ENCODE measurements at places on chromosomes 5 and 9.

- DNase-seq = no peak
Measured at GRCh38 chr9:69671311-69671878, 776 bp downstream of the APBA1 start.

- DNase-seq = no peak
Measured at GRCh38 chr9:69276775-69277174, 48.2 kb upstream of the ENTREP1 start.

DNA sequence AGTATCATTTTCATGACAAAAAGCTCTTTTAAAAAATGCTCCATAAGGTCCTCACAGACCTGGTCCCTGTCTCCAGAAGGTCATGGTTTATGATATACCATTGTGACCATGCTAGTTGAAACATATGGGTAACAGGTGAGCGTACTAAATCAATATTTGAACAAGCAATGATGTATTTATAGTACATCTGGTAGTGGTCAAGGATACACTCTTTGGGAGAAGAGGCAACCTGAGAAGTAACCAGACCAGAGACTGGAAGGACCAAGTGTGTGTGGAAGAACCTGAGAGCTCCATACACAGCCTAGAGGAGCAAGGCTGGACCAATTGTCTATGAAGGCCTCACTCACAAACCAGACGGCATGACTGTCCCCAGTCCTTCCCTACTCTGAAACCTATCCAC, 55.1 kb downstream of the LHFPL2 start:
- no peak for DNase-seq

- no peak for DNase-seq
Measured at GRCh38 chr5:135264451-135265440, 134.3 kb downstream of the MACROH2A1 start.

DNA sequence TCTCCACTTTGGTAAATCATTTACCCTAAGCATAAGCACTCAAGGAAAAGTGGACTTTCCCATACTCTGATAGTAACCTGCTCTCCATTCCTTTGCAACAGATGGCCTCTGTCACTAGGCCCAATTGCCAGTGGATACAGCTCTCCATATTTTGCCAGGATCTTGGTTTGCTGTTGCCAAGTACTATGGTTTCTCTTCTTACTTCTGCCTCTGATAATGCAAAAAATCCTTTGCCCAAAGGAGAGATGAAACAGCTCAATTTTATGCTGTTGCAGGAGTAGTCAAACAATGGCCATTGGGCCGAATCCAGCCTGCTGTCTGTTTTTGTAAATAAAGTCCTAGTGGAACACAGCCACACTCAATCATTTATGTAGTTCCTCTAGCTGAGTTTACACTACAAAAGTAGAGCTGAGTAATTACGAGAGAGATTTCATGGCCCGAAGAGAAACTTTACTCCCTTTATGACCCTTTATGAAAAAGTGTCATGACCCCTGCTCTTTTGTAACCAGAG, 92.5 kb downstream of the HTR4 start:
- no peak for DNase-seq

DNA sequence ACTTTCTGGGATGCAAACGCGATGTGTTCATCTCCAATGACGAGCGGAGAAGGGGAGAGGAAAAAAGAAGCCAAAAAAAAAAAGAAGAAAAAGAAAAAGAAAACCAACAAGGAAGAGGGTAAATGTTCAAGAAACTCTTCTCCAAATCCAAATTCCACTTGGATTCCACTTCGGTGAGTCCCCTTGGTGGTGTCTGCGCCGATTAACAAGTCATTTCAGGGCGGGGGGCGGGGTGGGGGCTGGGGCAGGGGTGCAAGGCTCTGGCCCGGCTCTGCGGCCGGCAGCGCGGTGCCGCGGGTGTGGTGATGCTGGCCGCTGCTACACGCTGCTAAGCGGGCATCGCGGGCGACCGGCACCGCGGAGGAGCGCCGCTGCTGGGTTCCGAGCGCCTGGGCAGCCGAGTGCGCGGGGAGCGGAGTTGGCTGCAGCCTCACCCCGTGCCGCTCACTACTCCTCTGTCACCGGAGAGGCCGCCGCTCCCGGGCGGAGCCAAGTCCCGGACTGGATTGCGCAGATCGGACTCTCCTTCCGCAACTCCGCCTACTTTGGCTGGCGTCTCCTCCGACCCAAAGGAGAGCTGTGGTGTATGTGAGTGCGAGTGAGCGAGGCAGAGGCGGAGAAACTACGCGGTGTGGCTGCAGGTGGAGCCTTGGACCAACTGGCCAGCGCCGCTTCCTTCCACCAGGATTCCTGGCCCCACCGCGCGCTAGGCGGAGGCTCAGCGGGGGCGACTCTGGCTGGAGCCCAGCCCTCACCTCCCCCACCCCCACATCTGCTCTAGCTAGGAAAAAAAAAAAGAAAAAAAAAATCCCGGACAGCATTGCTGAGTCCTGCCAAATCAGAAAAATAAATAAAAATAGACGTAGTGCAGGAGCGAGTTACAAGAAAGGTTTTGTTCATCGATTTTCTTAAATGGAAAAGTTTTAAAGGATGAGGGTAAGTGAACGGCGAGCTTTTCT, at the start of gene SEMA6A:
Gene SEMA6A (minus strand): TSS at position 457 of the 959 bp plus-strand sequence. CDS start 69,879 bp downstream, outside the sequence.
- DNase-seq = peak; percentile 42

GRCh38 chr5:32714836-32715235, 3.7 kb downstream of the NPR3 start:
- DNase-seq = no peak

- DNase-seq = no peak
Measured at GRCh38 chr5:113546703-113547183, 33.2 kb downstream of the YTHDC2 start.

DNA sequence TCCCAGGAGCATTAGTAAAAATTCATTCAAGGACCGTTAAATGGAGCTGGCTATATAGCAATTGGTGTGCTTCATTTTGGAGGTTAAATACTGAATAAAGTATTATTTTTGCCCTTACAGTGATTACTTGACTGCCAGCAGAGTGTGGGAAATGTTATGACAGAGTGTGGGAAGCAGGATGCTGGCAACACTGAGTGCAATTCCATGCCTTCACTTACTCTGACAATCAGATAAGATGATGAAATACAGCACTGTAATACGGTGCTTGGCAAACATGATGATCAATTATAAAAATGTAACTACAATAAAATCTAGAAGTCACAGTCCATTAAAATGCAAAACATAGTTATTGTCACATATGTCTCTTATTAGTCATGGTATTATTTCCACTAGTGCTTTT, 651.3 kb downstream of the PTPRD start:
- no peak for DNase-seq

- DNase-seq = no peak
Measured at GRCh38 chr9:34896112-34896511, 62.0 kb upstream of the PHF24 start.

DNA sequence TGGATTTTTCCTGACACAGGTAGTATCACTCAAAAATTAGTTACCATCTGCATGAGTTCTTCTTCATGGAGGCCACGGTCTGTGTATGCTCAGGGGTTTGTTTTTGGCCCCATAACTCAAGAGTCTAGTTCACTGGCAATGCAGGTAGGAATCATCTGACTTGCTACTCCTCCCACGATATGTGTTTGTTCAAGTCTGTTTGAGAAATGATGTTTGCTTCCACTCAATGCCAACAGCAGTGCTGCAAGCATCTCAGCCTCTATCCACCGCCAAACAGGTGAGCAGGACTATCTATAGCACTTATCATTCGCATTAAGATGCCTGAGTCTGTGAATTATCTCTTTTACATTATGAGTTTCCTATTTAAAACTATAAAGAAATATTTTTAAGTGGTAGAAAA, 264.8 kb upstream of the PTGER4 start:
- no peak for DNase-seq

GRCh38 chr5:119318256-119318894, 37.4 kb upstream of the TNFAIP8 start:
- no peak for DNase-seq

- DNase-seq = no peak
Measured at GRCh38 chr9:77946296-77946695, 85.3 kb downstream of the GNAQ start.

DNA sequence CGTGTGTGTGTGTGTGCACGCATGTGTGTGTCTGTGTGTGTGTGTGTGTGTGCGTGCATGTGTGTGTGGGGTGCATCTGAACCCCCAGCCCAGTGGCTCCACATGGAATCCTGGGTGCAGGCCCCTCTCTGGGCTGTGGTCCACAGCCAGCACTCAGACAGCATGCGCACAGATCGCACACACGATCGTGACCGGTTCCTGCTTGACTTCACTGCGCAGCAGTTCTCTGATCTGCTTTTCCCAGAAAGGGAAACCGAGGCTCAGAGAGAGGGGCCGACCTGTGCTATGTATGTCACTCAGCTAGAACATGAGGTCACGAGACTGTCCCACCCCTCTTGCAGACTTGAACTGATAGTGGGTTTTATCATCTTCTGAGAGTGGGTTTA, 34.4 kb downstream of the RASGEF1C start:
- no peak for DNase-seq

Measured in activated naive CD4-positive, alpha-beta T cell treated with anti-CD3 and anti-CD28 coated beads, Interleukin-2, amount 50 U/mL, for 16 hours (primary cell).